ENCODE measurements at places on chromosomes 4 and X.

DNA sequence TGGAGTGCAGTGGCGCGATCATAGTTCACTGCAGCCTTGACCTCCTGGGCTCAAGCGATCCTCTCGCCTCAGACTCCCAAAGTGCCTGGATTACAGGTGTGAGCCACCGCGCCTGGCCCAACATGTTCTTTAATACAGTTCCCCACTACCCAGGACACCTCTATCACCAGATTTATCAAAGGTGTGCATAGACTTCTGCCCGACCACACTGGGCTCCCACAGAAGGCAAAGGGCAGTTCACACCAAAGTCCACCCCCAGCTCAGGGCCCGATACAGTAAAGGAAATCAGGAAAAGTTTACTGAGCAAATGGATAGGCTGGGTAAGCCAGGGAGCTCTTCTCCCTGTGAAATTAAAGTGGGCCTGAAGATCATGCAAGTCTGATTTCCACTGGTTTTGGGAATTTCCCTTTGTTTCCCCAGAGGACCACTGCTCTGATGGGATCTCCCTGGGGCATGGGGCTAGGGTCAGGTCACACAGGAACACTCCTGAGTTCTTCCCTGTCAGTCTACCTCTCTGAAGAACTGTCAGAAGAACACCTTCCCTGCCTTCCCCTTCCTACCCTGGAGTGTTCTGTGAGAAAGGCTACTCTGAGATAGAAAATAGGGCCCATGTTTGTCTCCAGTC lies 17.7 kb upstream of the PIM2 start:
- no peak for DNase-seq

- no peak for DNase-seq
Observed at GRCh38 chr4:40214661-40215418, 18.0 kb downstream of the RHOH start.

- DNase-seq, result no peak
Observed at GRCh38 chrX:133783274-133783673, 202.1 kb downstream of the GPC3 start.

- no peak for DNase-seq
Observed at GRCh38 chrX:28609917-28610613, 22.8 kb downstream of the IL1RAPL1 start.

DNA sequence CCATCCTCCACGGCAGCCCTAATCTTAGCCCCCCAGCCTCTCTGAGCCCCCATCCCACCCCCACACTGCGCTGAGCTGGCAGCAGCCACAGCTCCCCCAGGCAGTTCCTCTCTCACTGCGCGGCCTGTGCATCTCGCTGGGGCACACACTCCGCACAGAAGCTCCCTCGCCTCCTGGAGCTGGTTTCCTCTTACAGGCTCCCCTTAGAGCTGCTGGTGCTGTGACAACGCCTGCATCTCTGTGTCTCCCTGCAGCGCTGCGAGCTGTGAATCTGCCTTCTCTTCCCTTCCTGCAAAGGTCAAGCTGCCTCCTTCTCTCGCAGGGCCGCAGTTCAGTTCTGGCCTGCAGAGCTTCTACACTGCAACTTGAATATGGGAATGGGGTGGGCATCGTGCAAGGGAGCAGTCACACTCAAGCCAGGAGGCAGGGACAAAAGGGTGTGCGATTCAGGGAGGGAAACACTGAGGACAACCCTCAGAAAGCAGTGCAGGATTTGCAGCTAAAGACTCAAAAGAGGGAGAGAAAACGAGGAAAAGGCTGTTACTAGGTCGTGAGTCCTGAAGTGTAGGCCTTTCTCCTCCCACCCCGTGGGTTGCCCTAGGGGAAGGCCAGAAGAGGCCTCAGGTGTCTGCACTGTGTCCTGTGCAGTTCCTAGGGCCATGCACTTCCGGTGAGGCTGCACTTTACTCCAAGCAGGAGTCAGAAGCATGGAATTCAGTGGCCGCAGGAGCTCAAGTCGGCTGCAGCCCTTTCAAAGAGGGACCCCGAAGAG lies 87.0 kb downstream of the BCOR start:
- peak; percentile 40 for DNase-seq

Data from NCI-H526 (cell line).